Activated CD8-positive, alpha-beta memory T cell treated with anti-CD3 and anti-CD28 coated beads for 1 hour (primary cell): ENCODE measurements at places on chromosomes 7 and 10.

DNA sequence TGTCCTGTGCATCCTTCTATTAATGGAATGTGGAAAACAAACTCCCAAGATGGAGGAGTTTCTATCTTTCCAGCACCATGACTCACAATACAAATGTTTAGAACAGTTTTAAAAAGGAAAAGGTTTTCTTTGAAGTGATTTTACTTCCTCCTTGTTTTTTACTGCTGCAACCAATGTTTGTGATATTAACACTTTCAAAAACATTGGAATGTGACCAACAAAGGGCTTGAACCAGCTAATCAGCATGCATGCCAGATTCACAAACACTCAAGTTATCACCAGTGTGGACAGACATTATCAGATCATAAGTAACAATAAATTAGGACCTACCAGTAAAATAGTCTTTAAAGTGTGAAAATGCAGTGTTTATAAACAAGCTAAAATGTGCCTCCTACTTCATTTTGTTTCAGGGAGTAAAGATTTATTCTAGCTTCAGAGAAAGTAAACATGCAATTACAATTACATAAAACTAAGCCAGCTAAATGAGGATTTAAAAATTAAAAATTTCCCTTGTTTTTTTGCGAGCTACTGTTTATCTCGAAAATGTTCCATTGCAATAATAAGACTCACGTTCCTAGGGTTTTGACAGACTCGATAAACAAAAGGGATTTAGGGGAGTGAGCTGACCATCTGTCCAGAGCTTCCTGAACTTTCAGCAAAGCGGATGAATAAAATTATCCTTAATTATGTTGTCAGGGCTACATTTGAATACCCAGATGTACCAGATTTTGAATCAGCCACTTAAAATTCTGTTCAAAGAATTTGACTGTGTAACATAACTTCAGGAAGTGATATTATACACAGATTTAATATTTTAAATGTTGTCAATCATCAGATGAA lies 29.8 kb downstream of the CPVL start:
- no peak for DNase-seq

GRCh38 chr7:131255242-131255641 lies 72.4 kb upstream of the MKLN1 start:
- DNase-seq: no peak

DNA sequence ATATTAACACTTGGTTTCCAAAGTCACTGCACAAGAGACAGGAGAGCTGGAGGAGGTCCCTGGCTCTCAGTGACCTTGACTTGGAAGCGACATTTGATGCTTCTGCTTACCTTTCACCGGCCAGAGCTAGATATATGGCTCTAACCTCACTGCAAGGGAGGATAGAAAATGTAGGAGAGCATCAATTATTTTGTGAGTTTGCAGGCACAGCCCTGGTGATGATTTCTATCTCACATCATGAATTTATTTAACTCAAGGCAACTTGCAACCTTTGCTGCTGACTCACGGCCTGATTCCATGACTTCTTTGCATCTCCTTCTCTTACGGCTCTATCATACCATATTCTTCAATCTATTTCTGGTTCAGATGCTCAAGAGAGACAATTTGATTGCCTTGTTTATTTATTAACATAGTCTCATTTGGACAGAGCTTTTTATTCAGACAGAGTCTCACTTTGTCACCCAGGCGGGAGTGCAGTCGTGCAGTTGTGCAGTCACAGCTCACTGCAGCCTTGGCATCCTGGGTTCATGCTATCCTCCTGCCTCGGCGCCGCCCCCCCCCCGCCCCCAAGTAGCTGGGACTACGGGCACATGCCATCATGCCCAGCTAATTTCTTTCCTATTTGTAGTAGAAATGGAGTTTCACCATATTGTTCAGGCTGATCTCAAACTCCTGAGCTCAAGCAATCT lies 196.0 kb downstream of the REEP3 start:
- DNase-seq: no peak

GRCh38 chr7:926061-927030 lies 28.1 kb downstream of the ADAP1 start:
- DNase-seq: no peak

- DNase-seq: no peak
These were observed 38.1 kb upstream of the AOAH start for GRCh38 chr7:36762394-36762793.

DNA sequence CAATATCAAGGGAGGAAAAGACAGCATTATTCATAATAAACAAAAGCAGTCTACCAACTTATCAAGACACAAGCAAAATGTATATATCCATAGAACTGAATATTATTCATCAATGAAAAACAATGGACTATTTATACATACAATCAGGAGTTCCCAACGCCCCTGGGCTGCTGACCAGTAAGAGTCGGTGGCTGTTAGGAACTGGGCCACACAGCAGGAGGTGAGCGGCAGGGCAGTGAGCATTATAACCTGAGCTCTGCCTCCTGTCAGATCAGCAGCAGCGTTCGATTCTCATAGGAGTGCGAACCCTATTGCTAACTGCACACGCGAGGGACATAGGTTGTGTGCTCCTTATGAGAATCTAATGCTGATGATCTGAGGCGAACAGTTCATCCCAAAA lies 71.7 kb upstream of the GPR22 start:
- no peak for DNase-seq

DNA sequence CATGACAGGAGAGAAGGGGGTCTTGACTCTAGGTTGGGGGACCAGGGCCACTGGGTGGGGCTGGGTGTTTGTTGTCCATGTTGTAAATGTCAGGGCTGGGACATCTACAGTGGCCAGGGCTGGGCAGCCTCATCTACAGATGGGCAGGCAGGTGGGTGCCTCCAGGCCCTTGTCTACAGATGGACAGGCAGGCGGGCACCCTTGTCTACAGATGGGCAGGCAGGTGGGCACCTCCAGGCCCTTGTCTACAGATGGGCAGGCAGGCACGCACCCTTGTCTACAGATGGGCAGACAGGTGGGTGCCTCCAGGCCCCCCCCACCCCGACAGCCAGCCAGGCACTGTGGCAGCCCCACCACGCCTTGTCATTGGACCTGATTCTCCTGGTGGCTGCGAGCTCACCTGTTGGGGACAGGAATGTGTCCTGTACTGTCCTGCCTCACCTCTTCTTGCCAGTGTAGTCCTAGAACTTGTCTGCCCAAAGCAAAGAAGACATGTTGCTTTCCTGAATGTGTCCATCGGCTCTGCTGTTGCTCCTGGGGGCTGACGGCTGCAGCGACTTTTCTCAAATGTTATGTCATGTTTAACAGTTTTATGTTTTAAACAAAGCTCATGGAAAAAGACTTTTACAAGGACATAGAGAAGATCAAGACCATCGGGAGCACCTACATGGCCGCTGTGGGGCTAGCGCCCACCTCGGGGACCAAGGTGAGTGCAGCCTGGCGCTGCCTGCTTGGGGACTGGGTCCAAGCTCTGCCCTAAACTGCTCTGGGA lies 129.9 kb downstream of the ADCY1 start:
- DNase-seq: no peak

- no peak for DNase-seq
These were observed 26.5 kb upstream of the FHIP2A start for GRCh38 chr10:114795039-114795438.

DNA sequence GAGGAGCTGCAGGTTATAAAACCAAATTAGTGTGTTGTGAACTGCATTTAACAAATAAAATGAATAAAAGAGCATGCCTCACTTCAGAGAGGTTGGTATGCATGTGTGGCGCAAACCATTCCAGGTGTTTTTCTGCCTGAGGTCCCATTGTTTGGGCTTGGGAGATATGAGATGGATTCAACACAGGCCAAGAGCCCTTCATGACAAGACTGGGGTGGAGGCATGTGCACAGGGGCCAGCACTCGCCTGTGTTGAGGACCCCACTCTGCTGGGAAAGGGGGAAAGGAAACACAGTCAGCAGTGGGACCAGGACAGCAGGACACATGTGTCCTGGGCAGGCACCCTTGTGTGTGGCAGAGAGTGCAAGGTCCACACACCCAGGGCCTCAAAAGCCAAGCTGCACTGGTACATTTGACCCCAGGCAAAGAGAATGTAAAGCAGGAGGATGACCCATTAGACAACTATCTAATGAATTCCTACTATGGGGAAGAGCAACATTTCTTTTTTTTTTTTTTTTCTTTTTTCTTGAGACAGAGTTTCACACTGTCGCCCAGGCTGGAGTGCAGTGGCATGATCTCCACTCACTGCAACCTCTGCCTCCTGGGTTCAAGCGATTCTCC lies 9.2 kb upstream of the SLC18A3 start:
- no peak for DNase-seq

DNA sequence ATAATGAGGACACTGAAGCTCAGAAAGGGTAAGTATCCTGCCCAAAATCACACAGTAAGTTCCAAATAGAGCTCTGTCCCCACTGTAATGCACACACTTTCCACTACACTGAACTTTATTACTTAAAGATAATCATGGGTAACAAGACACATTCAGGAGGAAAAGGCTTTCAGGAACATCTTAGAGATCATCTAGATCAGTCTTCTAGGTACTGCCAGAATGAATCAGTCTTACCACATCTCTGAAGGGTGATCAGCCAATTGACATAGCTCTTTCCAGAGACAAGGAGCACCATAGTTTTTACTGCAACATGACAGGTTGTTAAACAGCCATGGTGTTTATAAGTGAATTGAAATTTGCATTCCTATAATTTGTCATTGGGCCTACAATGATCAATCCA lies 5.4 kb upstream of the HERPUD2 start:
- DNase-seq: no peak

GRCh38 chr7:28879105-28879504 lies 79.0 kb downstream of the TRIL start:
- DNase-seq: no peak

DNA sequence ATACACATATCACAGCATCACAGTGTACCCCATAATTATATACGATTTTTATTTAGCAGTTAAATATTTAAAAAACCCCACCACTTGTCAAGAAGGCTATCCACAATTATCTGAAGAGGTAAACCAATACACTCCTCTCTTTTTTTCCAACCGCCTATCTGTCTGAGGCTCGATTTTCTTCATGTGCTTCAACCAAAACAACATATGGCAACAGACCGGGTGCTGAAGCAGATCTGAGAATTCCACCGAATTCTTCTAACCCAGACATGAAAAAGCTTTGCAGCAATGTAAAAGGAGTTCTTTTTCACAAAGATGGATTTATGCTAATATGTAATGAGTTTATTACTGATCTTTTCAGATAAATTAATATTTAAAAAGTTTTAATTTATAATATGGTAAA lies 132.4 kb upstream of the RHEB start:
- DNase-seq: no peak

GRCh38 chr10:118520116-118520742 lies 75.2 kb downstream of the PRLHR start:
- no peak for DNase-seq

DNA sequence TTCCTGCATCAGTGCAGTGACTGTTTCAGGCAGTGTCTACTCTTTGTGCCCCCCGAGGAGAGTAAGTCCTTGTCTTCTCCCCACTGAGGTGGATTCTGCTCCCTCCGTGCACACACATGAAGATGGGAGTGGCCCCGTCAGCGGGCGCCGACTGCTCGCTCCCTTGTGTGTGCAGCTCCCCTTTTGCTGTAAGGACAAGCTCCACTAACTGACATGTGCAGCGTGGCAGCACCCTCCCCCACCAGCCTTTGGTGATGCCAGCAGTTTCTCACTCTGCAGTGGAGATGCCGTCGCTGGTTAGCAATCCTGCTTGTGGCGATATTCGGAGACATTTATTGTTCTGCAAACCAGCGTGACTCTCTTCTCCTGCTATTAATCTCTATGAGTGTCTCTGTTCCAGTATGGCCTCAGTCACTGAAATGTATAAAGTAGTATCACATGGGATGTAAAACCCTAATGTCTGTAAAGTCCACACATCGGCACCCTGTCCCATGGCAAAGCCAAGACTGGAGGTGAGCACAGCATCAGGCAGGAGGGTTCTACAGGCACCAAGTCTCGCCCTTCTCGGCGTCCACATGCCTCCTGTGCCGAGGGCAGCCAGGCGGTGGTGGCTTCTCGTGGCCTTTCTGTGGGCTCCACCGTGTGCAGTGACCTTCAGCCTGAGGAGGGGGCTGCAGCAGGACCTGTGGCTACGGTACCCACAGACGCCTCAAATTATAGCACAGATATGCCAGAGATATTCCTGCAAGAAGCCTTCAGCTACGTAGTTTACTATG lies 202.7 kb downstream of the EBF3 start:
- DNase-seq: no peak

GRCh38 chr10:95242581-95243317 lies 48.1 kb downstream of the PDLIM1 start:
- no peak for DNase-seq

- no peak for DNase-seq
These were observed 6.8 kb downstream of the FAM131B start for GRCh38 chr7:143355450-143356385.

- DNase-seq: no peak
These were observed 148.2 kb downstream of the CELF2 start for GRCh38 chr10:11165591-11166543.

- DNase-seq: no peak
These were observed 792.6 kb upstream of the C7orf33 start for GRCh38 chr7:147798001-147798400.

DNA sequence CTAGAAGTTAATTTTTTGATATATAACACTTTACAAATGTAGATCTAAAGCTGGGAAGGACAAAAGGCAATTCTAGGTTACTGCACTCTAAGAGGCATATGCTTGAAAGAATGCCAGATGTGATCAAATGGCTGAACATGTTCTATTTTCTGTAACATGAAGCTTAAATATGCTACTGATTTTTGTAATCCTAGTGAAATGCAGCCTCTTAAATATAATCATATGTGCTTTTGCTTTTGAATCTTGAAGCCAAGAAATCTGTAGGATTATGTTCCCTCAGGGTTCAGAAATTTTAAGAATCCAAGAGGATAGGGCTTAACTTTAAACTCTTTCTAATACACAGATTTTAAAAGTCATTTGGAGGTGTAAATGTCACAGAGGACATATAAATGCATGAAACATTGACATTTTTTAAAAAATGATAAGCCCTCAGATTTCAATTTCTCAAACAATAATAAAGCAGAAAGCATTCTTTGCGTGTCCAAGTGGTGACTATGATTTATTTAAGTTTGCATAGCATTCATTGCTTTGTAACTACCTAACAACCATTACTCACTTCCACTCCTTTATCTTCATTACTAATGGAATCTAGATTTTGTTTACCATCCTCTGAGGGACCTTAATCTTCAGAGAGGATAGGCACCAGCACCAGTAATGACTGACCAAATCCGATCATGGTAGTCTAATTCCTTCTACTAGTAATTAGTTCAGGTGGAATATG lies 170.4 kb downstream of the MAGI2 start:
- no peak for DNase-seq

GRCh38 chr10:119243488-119243887 lies 36.1 kb downstream of the GRK5 start:
- no peak for DNase-seq

- DNase-seq: no peak
These were observed 8.3 kb downstream of the EN2 start for GRCh38 chr7:155466142-155466813.

GRCh38 chr10:121284936-121285335 lies 313.3 kb downstream of the FGFR2 start:
- DNase-seq: no peak

GRCh38 chr10:86371691-86372090 lies 5.1 kb upstream of the GRID1 start:
- no peak for DNase-seq
